Esophagus squamous epithelium (tissue), 5 donors: ENCODE measurements at places on chromosomes 7 and 10.

GRCh38 chr7:138207555-138207971, 131.3 kb downstream of the AKR1D1 start:
- no peak for DNase-seq

- DNase-seq: no peak
These were observed 38.8 kb downstream of the TMEM270 start for GRCh38 chr7:73899731-73900142.

DNA sequence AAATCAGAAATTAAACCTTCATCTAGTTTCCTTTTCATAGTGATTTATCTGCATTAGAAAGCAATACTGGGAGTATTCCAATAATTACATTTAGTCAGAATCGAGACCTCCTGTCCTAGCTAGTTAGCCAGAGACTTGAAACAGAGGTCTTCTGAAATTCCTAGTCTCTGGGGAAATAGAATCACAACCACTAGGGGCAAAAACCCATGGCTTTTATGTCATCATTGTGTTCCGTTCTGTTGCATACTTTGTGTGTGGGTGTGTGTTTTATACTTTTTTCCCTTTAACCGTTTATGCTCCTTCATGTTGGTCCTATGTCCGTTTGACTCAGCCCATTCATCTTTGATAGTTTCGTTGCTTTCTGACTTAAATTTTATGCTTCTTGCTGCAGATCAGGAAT, 79.8 kb downstream of the RALA start:
- no peak for DNase-seq

DNA sequence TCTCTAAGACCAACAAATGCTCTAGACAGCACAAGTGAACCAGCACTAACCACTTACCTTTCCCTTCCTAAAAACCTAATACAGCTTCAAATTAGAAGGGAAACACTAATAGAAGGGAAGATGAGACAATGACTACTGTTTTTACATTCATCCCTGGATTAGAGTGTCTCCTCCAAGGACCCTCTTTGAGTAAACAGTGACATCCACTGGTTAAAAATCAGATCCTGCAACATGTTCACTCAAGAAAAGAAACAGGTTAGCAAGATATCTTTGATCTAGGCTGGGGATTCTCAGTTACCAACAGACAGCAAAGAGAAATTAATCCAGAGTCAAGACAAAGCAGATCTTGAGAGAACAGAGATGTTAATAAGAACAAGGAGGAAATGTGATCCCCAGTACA, 177.7 kb upstream of the GHITM start:
- DNase-seq: no peak

- DNase-seq: no peak
These were observed 26.9 kb downstream of the NPS start for GRCh38 chr10:127576051-127576450.

GRCh38 chr10:79995979-79996634, 47.2 kb upstream of the SFTPD start:
- DNase-seq: no peak

- no peak for DNase-seq
These were observed at the start of gene UNC5B for GRCh38 chr10:71212318-71213126. Gene UNC5B (plus strand): TSS chr10:71212570. CDS start chr10:71212986, 416 bp downstream.
